Activated CD8-positive, alpha-beta memory T cell treated with anti-CD3 and anti-CD28 coated beads for 1 hour (primary cell): ENCODE measurements at places on chromosomes 12 and 14.

DNA sequence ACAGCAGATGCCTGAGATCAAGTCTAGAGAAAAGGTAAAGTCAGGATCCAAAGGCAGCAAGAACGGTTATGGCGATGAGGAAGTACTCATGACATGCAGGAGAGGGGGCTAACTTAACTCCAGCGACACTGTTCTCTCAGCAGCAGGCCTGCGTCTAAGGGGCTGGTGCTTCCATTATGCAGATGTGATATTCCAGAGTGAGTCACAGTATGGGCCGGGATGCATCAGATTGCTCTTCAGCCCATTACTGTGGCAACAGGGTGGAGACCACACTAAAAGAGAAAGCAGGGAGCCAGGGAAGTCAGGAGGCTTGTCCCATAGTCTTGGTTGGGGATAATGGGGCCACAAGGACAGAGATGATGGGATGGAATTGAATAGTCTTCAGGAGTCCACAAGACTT lies 151.8 kb upstream of the NTF3 start:
- DNase-seq = no peak

GRCh38 chr12:115846516-115846915 lies 431.0 kb downstream of the MED13L start:
- DNase-seq = no peak

DNA sequence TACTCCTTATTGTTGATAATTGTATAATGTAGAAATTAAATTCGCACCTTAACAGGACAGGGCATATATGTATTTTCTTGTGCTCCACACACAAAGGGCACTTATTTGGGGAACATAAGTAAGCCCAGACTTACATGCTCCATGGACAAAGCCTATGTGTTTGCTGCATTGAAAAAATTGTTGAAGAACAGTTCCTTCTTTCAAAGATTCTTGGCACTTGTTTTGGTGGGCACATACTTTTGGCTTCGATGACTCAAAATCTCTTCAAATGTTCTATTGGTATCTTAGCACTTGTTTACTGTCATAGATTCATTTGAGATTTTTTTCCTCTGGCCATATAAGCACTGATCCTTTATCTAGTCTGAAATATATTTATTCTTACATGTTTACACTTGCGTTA lies 1.4 kb upstream of the MAP4K5 start:
- DNase-seq = no peak

GRCh38 chr12:23008623-23009022 lies 383.7 kb downstream of the ETNK1 start:
- DNase-seq = no peak

DNA sequence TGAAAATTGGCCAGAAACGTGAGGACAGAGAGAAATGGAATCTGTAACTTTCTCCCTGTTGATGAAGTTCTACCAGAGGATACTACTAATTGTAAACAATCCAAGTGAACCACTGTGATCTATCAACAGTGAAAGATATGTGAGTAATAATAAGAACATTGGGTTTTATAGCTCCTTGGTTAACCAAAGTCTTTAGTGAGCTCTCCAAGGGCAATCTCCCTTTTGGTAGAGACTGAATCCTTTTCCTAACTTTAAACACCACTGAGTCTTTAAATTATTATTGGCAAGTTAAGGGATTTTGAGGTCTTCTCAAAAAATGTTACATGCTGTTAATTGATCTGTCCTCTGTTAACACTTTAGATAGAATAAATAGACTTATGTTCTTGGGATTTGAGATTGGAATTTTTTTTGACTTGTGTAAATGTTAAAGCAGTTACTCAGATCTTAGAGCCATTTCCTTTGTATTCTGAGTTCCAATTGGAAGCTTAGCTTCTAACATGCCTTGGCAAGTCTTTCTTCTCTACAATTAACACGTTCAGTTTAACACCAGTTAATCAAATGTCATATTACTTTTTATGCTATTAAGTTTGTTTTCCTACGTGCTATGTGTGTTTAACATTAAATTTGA lies 338.2 kb upstream of the DDHD1 start:
- DNase-seq = no peak

- DNase-seq = no peak
These were observed 344.0 kb downstream of the DPF3 start for GRCh38 chr14:72549854-72550253.

DNA sequence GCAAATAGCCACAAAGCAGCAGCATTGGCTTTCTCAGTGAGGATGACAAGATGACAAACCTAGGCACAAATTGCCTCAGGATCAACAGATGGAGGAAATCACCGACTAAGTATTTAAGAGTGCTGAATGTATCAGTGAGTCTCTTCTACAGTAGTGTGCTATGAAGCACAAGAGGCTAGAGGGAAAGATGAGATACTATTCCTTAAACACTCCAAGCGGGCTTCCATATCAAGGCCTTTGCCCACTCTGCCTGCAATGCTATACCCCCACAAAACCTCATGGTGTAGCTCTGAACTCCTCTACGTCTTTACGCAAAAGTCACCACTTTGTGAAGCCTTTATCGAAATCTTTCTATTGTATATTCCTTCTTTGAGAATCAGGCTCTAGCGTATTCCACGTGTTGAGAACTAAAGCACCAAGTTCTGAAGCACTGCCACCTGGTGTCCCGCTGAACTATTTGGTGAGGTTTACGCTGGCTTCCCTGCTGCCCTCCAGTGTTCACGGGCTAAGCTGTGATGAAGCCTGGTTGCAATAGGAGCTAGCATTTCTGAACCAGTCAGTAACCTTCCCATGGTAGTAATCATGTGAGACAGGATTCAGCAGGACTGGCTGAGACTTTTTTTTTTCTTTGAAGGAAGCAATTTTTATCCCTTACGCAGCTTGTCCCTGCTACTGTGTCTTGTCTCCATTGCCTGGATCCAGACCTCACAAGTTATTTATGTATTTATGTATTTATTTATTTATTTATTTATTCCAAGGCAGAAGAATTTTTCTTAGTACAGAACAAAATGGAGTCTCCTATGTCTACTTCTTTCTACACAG lies 426.5 kb upstream of the OR4E1 start:
- DNase-seq = peak; percentile 25

GRCh38 chr12:132966676-132967415 lies 10.7 kb upstream of the ZNF605 start:
- no peak for DNase-seq

GRCh38 chr12:32727237-32727636 lies 28.5 kb downstream of the YARS2 start:
- DNase-seq = no peak

DNA sequence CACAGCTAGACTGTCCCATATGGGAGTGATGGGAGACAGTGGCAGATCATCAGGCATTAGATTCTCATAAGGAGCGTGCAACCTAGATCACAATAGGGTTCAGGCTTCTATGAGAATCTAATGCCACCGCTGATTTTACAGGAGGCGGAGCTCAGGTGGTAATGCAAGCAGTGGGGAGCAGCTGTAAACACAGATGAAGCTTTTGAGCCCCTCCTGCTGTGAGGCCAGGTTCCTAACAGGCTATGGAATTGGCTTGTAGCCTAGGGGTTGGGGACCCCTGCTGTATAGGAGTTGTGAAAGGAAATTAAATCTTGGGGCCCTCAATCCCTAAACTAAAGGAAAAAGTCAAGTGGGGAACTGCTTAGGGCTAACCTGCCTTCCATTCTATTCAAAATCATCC lies 29.6 kb downstream of the ADIPOR2 start:
- no peak for DNase-seq

DNA sequence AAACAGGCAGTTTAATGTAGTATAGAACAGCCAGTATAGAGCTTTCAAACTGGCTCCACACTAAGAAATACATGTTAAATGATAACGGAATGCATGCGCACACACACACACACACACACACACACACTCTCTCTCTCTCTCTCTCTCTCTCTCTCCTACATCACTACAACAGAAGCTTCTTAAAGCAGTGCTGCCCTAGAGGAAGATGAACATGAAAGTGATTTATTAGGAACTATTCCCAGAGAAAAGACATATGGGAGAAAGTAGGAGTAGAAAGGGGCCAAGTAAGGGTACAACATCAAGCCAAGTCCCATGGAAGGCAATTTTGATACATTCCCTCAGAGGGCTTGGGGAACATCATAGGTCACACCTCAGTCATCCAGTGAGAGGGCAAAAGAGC lies 16.4 kb upstream of the DHRS4 start:
- DNase-seq = no peak

DNA sequence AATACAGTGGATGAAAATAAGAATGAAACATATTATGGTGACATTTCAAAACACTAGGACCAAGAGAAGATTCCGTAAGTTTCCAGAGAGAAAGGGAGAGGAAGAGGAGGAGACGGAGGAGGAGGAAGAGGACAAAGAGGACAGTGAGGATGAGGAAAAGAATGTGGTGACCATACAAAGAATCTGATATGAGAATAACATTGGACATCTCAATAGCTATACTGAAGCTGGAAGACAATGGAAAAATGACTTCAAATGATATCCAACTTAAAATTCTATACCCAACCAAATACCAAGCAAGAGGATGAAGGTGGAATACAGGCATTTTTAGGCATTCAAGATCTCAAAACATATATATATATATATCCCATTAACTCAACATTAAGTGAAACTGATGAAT lies 173.4 kb downstream of the PAWR start:
- DNase-seq = no peak

GRCh38 chr12:60345442-60345841 lies 749.6 kb downstream of the SLC16A7 start:
- no peak for DNase-seq

GRCh38 chr12:87336814-87337336 lies 692.3 kb downstream of the C12orf50 start:
- no peak for DNase-seq

DNA sequence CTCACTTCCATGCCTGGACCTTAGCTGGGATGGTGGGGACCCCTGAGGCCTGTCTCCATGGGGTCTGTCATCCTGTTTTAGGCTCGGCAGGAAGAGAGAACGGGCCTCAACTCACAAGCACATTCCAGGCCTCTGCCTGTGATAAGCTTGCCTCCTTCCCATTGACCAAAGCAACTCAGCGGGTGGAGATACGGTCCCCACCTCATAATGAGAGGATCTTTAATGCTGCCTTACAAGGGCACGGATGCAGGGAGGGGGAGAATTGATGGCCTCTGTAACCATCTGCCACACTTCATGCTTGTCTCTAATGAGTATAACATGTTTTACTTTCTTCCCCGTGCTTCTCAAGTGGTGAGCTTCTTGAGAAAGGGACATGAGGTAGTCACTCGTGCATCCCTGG lies 50.0 kb downstream of the GLT1D1 start:
- no peak for DNase-seq

GRCh38 chr12:93848523-93849101 lies 171.4 kb downstream of the CRADD start:
- no peak for DNase-seq

GRCh38 chr12:7806863-7807487 lies 17.8 kb downstream of the NANOG start:
- peak; percentile 18 for DNase-seq

GRCh38 chr14:99774556-99775307 lies 18.5 kb upstream of the EML1 start:
- DNase-seq = no peak

GRCh38 chr12:91055976-91056375 lies 1.8 kb downstream of the KERA start:
- DNase-seq = no peak
